ENCODE measurements at places on chromosomes 12 and 14. TPM values are rescaled to one million over a fixed set of nuclear protein-coding genes. Genes with fewer than 3 reads are reported as not detected.

Gene FAM186B
- total RNA-seq, result 0.23 TPM

Gene MOK
- 70.8 TPM for total RNA-seq

Gene ASIC1
- total RNA-seq, result 6.0 TPM

Gene CHPT1
- 86.0 TPM for total RNA-seq

Gene GTF2H3
- 96.5 TPM for total RNA-seq

Gene C14orf180
- total RNA-seq, result not detected

Gene BAG5
- total RNA-seq, result 32.5 TPM

Gene TAS2R19
- total RNA-seq, result 1.9 TPM

Gene DAO
- total RNA-seq, result not detected

Gene SELPLG
- total RNA-seq, result not detected

Gene KCNJ8
- 2.7 TPM for total RNA-seq

Gene TSPAN11
- total RNA-seq, result not detected

Gene SDS
- total RNA-seq, result not detected

Gene KRT79
- total RNA-seq, result not detected

Gene ANG
- 14.7 TPM for total RNA-seq

Gene PIANP
- not detected for total RNA-seq

Gene DNAJC22
- total RNA-seq, result 2.2 TPM

Gene OTX2
- not detected for total RNA-seq

Gene OR4K17
- not detected for total RNA-seq

Gene ARID2
- total RNA-seq, result 32.1 TPM

Gene PLCZ1
- total RNA-seq, result not detected

Gene RTL1
- not detected for total RNA-seq

Gene PRR13
- total RNA-seq, result 119 TPM

Gene SLCO1B1
- not detected for total RNA-seq

Gene CRIP1
- 85.6 TPM for total RNA-seq

Gene CLEC4E
- total RNA-seq, result not detected

Gene ANKS1B
- 0.10 TPM for total RNA-seq

Gene RBM25
- total RNA-seq, result 35.0 TPM

Gene CLEC2A
- total RNA-seq, result not detected

Gene KITLG
- 10.5 TPM for total RNA-seq

Gene VWF
- total RNA-seq, result 0.06 TPM

Gene PTPRO
- not detected for total RNA-seq

Gene TSPAN19
- total RNA-seq, result 0.10 TPM

Gene TEAD4
- 18.3 TPM for total RNA-seq

Gene TAS2R30
- 1.4 TPM for total RNA-seq

Gene TAS2R9
- not detected for total RNA-seq

Gene SLC6A15
- total RNA-seq, result 90.1 TPM

Gene TDG
- total RNA-seq, result 53.9 TPM

Gene NGB
- total RNA-seq, result not detected

Gene TMEM119
- not detected for total RNA-seq

Gene SPATS2
- total RNA-seq, result 30.4 TPM

Gene OR6C2
- total RNA-seq, result not detected

Gene MMP14
- 0.30 TPM for total RNA-seq

Measured in NCI-H460 (cell line).